ENCODE measurements at places on chromosomes 16 and 17.

GRCh38 chr16:1775846-1776671 is 3.1 kb upstream of the MRPS34 start:
- DNase-seq, result no peak

- no peak for DNase-seq
Measured at GRCh38 chr17:39761861-39762496, 24.2 kb downstream of the GRB7 start.

GRCh38 chr16:82653550-82654511 is 27.1 kb downstream of the CDH13 start:
- no peak for DNase-seq

DNA sequence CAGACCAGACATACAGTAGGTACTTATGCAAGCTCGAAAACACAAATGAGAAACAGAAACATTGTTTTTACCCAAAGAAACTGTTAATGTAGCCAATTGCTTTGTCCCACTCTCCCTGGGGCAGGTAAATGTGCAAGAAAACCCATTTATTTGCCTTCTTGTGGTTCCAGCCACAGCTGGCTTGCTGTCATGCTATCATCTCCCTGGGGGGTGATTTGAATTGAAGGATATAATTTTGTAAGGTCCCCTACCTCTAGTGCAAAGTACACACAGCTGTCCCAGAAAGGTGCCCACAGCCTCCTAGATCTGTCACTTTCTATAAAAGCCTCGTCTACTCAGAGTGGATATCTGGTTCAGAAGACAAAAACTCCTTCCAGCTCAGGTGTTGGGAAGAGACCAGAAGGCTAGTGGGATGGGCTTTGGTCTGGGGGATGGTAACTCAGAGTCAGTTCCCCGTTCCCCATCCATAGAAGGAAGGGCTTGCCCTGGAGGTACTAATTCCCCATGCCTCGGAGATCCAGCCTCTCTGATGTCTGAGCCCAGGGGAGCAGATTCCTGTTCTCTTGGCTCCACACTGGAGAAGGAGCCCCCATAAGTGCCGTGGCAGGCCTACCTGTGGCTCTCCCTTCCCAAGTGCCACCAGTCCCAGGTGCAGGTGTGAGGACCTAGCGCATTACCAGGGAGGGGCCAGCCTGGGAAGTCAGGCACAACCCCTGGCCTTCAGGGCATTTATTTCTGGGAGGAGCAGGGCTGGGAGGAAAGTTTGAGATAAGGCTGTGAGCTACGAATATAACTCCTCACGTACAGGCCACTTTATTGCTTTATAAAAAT is 2.4 kb upstream of the PRR15L start:
- no peak for DNase-seq

DNA sequence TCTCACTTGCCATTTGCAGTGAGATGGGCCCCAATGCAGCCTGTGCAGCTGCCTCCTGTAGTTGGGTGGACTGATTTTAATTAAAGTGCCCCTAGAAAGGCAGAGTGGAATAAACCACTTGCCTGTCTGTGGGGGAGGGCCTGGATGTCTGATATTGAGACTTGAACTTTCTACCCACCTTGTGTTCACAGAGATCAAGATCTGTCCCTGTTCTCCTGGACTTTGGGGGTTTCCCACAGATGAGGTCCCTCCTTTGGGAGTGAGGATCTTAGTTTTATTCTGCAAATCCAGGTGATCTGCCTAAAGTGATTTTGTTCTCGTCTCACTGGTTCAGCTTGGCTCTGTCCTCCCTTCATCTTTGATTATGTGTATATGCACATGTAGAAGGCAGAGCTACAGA is 7.7 kb upstream of the DHRS13 start:
- DNase-seq, result no peak

GRCh38 chr17:9200699-9201359 is 179.5 kb downstream of the NTN1 start:
- DNase-seq, result no peak

All from GM12891 (cell line).